ENCODE measurements at places on chromosomes 13 and 19.

DNA sequence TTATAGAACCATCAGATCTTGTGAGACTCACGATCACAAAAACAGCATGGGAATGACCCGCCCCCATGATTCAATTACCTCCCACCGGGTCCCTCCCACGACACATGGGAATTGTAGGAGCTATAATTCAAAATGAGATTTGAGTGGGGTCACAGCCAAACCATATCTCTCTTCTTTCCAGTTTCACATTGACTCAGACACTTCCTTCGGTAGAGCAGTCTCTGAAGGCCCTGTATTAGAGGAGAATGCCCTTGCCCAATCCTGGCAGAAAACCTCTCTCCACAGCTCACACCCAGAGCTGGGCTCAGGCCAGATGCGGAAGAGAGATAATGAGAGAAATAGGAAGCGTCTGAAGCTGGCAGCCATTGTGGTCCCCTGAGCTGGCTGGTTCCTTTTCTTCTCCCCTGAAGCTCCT, 72.4 kb upstream of the CLDN10 start:
- DNase-seq, result no peak

DNA sequence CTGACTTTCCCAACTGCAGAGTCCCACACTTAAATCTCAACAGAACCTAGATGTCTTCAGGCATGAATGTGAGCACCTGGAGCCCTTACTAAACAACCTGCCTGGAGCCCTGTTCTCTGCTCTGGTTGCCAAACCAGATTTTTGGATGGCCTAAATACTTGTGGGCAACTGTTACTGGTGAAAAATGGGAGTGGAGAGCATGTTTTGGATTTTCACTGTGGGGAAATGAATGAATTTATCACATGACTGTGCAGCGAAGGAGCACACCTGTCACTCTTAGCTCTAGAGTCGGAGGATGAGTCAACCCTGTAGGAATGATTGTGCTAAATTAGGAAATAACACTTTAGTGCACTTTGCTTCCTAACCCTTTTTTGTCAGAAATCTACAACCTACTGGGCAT, 30.3 kb downstream of the SHISA2 start:
- DNase-seq, result no peak

DNA sequence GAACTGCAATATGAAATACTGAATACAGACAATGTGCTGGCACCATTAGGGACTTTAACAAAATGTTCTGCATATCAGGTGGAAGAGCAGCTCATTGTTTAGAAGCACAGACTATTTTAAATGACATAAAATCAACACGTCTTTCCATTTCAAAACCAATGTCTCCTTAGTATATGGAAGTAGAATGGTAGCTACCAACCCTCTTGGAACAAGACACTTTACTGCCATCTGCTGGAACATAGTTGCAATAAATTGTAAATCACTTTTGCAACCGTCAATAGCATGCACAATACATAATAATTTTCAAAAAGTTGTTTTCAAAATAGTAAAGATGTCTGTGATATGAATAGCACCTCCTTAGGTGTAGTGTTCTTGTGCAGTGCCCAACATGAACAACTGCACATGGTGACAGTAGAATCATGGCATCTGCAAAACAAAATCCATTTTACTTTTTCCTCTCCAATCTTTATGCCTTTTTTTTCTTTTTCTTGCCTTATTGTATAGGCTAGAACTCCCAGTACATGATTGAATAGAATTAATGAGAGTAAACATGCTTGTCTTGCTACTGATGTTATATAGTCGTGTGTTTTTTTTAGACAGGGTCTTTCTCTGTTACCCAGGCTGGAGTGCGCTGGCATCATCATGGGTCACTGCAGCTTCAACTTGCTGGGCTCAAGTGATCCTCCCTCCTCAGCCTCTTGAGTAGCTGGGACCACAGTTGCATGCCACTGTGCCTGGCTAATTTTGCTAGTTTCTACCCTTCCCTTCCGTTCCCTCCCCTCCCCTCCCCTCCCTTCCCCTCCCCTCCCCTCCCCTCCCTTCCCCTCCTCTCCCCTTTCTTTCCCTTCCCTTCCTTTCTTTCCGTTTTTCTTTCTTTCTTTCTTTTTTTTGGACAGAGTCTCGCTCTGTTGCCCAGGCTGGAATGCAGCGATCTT, 7.8 kb upstream of the LYPD5 start:
- no peak for DNase-seq

- no peak for DNase-seq
These were observed 2.5 kb upstream of the DBP start for GRCh38 chr19:48639483-48640375.

DNA sequence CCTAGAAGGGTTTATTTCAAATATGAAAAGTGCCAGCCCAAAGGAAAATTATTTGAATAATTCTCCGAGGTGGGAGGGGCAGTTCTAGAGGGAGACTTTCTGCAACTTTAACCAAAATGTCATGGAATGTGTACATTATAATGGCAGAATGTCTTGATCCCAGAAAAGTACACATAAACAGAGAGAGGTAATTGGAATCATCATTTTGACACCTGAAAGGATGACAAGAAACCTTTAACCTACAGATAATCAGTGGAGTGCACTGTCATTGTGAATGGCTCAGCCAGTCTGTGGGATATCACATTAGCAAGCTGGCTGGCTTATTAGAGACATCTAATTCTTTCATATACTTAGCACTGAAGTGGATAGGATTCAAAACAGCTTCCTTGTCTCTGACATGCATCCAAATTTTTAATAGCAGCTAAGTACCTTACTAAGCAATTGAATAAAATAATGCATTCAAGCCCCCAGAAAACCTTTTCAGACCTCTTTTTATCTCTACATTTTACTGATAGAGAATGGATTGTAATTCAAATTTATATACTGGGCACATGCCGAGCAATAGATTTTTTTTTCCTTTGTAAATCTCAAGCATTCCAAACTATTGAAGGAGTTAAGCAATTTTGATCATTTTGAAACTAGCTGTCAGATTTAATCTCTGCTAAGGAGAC, 468.6 kb downstream of the COG6 start:
- DNase-seq, result no peak

- DNase-seq, result no peak
These were observed 283.1 kb downstream of the DCT start for GRCh38 chr13:94196413-94196812.

GRCh38 chr19:924553-925086, 1.2 kb upstream of the ARID3A start:
- DNase-seq, result no peak

DNA sequence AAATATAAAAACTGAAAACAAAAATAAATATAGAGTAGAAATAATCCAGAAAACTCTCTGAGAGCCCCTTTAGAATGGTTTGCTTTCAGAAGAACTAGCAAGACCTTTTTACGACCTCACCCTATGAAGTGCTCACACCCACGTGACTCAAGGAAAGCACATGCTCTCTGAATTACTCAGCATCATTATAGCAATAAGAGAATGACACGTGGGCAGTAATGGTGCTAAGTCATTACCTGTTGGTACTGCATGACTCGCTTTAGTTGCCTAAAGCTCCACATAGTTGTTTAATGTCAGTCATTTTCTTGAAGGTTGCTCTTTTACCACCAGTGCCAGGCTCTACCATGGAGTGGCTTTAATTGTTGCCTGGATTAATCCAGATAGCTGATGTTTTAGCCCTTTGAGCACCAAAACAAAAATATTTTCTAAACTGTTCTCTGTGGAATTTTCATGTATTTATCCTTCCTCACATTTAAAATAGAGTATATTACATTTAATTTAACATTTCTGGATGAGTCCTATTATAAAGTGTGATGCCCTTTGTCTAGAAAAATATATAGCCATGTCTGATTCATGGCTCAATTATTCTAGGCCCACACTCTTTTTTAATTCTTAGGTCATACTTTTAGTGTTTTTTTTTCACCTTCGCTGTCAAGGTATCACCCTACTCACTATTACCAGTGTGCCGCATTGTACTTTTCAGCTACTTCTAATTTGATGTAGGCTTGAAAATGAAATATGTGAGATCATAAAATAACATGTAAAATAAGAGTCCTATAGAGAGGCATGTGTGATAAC, 56.8 kb downstream of the THSD1 start:
- no peak for DNase-seq

GRCh38 chr13:73938372-73939070, 195.7 kb downstream of the KLF12 start:
- DNase-seq, result no peak

DNA sequence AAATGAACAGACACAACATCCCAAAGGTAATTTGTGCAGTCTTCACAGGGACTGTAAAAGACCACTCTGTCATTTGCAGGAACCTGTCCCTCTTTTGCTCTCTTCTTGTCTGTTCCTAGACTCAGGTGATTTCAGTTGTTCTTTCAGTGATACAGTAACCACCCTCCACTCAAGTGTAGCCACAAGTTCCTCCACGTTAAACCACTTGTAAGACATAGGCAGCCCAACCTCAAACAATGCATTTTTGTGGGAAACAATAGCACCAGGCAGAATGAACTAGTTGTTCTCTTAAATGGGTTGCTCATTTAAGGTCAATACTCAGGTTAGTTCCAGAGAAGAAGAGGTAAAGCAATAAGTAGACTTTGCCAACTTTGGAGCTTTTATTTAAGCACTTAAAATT, 359.4 kb downstream of the MZT1 start:
- DNase-seq, result no peak

GRCh38 chr13:74077375-74077774, 56.8 kb downstream of the KLF12 start:
- no peak for DNase-seq

DNA sequence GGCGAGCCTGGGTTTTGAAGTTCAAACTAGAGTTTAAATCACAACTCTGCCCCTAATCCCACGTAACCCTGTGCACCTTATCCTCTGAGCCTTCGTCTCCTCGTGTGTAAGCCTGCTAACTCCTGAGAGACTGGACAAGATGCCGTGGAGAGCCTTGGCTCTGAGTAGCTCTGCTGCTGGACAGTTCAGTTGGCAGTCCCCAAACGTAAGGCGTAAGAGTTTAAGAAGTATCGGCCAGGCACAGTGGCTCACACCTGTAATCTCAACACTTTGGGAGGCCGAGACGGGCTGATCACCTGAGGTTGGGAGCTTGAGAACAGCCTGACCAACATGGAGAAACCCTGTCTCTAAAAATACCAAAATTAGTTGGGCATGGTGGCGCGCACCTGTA, 4.7 kb upstream of the CD79A start:
- DNase-seq, result no peak

- peak; percentile 64 for DNase-seq
These were observed at the start of gene ZNF677 for GRCh38 chr19:53254411-53255341. ZNF677 (minus strand) TSS chr19:53254873; CDS start chr19:53251550, 3,323 bp downstream.

Measured in activated CD8-positive, alpha-beta memory T cell treated with anti-CD3 and anti-CD28 coated beads for 1 hour (primary cell).